Cardiac muscle cell (in vitro differentiated cells and primary cell): ENCODE measurements at places on chromosomes 7 and 10. TPM values are rescaled to one million over a fixed set of nuclear protein-coding genes. Genes with fewer than 3 reads are reported as not detected.

MKX gene
- 0.39 TPM in 1 of 2 replicates, not detected in the other for total RNA-seq

GPR141 gene
- total RNA-seq: 0.51 TPM in 1 of 2 replicates, not detected in the other

IQCE gene
- 23.4 and 41.4 TPM in 2 replicates for total RNA-seq

CFAP43 gene
- 0.36 and 2.0 TPM in 2 replicates for total RNA-seq

HERC4 gene
- total RNA-seq: 30.3 and 38.7 TPM in 2 replicates

NEBL gene
- total RNA-seq: 270 and 489 TPM in 2 replicates

JAZF1 gene
- 6.1 and 9.8 TPM in 2 replicates for total RNA-seq

ZNF22 gene
- 18.4 and 22.1 TPM in 2 replicates for total RNA-seq

HOXA9 gene
- total RNA-seq: not detected in 2 replicates

CDK14 gene
- total RNA-seq: 20.6 and 22.5 TPM in 2 replicates

KIAA1549 gene
- total RNA-seq: 8.8 and 13.6 TPM in 2 replicates

MLXIPL gene
- 0.07 and 1.8 TPM in 2 replicates for total RNA-seq

RNF32 gene
- 0.92 and 3.2 TPM in 2 replicates for total RNA-seq

MKLN1 gene
- 15.5 and 26.2 TPM in 2 replicates for total RNA-seq

GRCh38 chr10:90917238-90917967 is 3.5 kb downstream of the ANKRD1 start:
- no peak for DNase-seq

- DNase-seq: peak; percentile 40
Observed at GRCh38 chr7:127391591-127392181, 822 bp downstream of the ZNF800 start.

GRCh38 chr10:132632851-132633684 is 95.5 kb downstream of the INPP5A start:
- peak; percentile 12 for DNase-seq

GRCh38 chr7:26549281-26549944 is 257.8 kb downstream of the SNX10 start:
- DNase-seq: no peak

GRCh38 chr10:45111509-45111908 is 110.8 kb downstream of the ZNF22 start:
- no peak for DNase-seq

DNA sequence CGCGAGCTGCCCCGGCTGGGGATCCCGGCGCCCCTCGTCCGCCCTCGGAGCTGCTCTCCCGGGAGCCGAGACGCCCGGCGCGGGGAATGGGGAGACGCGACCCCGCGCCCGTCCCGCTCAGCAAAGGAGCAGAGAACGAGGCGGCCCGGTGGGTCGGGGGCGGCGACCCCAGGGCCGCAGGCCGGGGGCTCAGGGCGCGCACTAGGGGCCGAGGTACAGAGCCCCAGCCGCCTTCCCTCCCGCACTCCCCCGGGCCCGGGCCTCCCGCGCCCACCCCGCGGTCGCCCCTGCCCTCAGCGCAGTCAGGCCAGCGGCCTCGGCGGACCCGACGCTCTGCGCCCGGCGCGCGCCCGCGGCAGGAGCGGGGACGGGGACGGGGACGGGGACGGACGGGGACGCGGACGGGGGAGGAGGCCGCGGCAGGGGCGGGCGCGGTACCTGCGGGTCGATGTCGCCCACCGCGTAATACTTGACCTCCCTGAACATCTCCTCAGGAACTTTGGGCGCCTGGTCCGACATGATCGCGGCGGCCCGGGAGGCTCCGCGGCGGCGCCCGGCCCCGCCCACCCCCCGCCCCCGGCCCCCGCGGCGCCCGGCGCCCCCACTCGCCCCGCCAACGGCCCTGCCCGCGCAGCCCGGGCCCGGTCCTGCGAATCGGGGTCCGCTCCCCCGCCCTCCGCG is 373 bp downstream of the PAXIP1 start:
- DNase-seq: peak; percentile 84

DNA sequence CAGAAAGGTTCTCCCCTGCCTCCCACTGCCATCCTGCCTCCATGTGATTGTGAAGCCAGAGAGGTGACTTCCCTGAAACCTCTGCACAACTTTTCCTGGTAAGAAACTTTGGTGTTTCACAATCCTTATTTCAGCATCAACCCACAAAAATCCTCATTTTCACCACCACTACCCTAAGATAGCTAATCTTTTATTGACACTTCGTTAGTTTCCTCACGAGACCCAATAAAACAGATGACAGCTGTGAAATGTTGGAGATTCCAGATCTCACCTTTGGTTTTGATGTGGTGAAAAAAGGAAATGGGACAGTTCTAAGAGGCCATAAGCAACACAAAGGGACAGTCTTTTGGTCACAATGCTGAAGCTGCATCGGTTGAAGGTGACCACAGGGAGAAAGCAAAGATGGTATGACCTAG is 59.9 kb upstream of the TM9SF3 start:
- DNase-seq: no peak

DNA sequence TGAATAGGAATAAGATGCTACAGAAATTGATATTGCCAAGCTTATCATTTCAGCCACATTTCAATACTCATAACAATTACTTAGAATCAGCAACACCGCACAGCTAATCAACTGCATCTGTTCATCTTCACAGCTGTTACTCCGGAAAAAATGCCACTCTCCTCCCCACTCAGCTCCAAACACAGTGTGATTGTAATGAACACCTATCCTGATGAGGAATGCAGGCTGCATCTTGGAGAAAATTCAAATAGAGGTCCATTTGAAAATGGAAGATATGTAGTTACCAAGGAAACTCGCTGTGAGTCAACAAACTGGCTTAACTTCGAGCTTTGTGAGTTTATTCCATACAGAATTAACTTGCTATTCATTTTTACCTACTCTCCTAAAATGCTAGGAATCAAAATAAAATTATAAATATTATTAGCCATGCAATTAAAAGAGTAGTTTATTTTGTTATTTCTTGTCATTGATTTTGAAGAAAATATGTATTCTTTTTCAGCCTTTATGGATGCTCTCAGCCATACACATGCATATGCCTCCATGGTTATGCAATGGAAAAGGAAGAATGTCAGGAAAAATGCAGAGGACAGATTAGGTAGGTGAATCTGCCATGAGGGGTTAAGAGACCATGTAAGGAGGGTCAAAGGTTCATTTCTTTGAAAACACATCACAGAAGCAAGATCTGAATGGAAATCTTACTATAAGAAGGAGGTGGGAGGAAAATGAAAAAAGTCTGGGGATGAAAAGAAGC is 267.2 kb downstream of the POM121L12 start:
- DNase-seq: no peak

DNA sequence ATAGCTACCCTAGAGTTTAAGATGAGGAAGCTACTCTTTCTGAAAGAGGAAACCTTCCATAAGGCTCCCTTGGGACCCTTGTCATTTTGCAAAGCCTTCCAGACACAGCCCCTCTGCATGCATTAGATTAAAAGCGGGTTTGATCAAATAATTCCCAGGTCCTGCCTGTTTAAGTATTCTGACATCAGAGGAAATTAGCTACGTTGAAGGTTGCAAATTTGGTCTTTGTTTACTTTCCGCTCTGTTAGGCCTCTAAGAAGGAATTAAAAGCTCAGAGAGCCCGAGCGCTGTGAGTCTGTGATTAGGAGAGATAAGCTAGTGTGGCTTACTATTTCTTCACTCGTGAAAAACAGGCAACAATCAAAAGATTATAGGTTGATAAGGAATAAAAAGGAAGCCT is 1.4 kb upstream of the THSD7A start:
- no peak for DNase-seq

- no peak for DNase-seq
Observed at GRCh38 chr10:111107846-111108245, 31.0 kb downstream of the ADRA2A start.

DNA sequence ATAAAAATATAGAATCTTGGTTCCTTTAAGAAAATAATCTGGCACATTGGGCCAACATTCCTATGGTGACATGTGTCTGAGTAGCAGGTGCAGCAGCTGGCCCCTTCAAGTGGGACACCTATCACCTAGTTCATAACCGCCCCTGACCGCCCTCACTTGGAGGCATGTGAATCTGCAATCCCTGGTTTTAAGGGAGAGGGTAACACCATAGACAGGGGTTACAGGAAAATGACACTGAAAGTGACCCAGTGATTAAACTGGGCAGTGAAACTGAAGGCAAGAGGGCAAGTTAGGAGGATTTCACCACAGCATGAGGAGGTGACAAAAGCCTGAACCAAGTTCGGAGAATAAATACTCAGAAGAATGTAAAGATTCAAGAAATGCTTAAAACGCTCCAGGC is 1.1 kb downstream of the RSU1 start:
- DNase-seq: peak; percentile 23

DNA sequence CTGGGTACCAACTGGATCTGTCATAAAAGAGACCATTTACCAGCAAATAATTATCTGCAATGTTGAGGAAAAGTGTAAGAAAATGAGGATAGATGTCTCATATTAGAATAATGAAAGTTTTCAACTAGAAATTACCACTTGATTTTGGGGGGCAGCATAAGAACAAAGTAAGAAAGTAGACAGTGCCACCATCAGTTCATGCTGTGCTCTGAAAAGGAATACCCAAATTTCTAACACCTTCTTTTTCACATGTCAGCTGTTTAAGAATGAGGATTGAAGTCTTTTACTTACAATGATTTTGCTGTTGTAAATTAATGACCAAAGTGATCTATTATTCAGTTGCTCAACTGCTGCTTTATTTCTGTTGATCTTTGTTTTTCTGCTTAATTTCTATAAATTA is 578.3 kb downstream of the ETV1 start:
- DNase-seq: no peak

GRCh38 chr7:156279635-156280034 is 360.9 kb upstream of the RNF32 start:
- DNase-seq: no peak

GRCh38 chr7:157495177-157495553 is 158.4 kb downstream of the DNAJB6 start:
- no peak for DNase-seq

DNA sequence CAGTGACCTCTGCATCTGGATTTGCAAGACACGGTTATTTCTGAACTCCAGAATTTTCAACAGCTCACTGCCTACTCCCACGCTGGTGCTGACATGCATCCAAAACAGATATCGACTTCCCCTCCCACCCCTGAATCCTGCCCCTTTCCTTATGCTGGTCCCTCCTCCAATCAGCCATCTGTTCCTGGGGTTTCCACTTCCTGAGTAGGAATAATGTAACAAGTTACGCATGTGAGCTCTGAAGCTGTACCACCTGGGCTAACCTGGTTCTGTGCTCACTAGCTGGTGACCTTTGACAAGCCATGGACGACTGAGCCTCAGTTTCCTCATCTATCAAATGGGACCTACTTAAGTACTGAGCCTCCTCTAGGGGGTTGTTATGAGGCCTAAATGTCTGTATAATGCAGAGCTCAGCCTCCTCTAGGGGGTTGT is 1.7 kb upstream of the NCAPG2 start:
- DNase-seq: peak; percentile 68

DNA sequence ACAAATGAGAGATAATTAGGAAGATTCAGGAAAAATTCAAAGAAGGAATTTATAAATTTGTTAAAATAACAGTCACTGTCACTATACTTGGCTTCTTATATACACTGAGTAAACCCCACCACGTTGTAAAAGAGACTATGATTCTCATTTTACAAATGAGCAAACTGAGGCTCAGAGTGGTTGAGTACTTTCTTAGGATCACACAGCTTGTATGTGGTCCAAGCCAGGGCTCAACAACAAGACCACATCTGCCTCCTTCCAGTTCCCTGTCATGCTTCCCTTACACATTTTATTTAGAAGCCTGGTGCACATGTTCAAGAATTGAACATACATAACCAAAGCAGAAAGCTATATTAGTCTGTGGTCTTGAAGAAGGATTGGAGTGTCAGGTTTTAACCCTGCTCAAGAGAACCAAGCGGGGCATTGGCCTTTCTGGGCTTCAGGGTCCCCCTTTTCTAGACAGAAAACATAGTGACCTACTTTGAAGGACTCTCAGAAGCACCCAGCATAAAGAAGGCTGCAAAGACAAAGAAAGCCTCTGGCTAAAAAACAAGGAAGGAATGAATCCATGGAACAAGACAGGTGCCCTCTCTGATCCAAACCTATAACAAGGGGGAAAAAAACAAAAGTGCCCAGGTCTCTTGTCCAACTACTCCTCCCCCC is 846 bp downstream of the MRLN start:
- DNase-seq: no peak

- DNase-seq: no peak
Observed at GRCh38 chr7:506921-507622, 12.6 kb downstream of the PDGFA start.

- no peak for DNase-seq
Observed at GRCh38 chr10:12241810-12242529, 46.0 kb downstream of the CDC123 start.

DNA sequence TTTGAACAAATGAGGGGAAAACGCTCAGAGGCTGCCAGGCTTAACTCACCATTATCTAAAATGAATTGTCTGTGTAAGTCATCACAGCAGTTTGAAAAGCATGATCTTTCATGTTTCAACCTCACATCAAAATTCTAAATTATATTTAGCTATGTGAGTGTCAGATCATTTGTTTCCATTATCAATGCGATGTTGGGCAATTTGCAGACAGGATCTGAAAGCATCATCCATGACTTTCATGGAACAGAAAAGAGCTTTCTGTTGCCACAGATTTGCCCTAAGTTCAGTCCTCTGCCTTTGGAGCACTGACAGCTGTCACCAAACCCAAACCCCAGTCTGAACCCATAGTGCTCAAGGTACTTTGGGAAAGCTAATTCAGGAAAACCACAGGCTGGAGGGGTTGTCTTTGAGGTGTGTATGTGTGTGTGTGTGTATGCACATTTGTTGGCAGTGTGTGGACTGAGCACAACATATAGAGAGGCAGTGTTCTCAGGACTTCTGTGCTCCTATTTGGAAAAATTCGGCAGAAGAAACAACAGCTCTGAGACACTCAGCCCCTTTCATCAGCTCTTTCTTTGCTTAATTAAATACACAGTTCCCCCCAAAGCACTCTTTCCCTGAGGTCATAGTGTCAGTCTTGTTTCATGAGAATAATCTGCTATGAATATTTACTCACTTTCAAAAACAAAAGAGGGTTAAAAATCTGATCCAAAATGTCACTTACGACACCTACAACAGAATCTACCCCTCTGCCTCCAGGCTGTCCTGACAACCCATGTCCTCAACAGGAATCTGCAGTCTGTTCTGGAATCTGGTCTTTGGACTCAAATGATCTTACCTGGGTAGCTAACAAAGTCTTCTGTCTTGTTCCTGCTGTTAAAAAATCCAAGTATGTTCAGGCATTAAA is 188.5 kb upstream of the KLF14 start:
- no peak for DNase-seq

GRCh38 chr10:30182191-30183054 is 123.0 kb upstream of the JCAD start:
- DNase-seq: peak; percentile 86

GRCh38 chr7:96949766-96950165 is 55.6 kb upstream of the DLX6 start:
- DNase-seq: no peak

DNA sequence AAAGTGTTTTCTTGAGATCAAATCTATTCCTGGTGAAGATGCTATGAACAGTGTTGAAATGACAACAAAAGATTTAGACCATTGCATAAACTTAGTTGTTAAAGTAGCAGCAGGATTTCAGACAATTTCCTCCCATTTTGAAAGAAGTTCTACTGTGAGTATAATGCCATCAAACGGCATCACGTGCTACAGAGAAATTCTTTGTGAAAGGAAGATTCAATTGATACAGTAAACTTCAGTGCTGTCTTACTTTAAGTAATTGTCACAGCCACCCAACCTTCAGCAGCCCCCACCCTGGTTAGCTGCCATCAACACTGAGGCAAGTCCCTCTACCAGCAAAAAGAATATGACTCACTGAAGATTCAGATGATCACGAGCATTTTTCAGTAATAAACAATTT is 115.2 kb downstream of the TES start:
- no peak for DNase-seq

- no peak for DNase-seq
Observed at GRCh38 chr10:32050177-32050576, 6.0 kb downstream of the KIF5B start.

- DNase-seq: peak; percentile 26
Observed at GRCh38 chr10:5466451-5467206, 32.7 kb downstream of the CALML5 start.

GRCh38 chr7:94414980-94415379 is 20.3 kb downstream of the COL1A2 start:
- no peak for DNase-seq
